ENCODE measurements at places on chromosomes 7 and 10.

DNA sequence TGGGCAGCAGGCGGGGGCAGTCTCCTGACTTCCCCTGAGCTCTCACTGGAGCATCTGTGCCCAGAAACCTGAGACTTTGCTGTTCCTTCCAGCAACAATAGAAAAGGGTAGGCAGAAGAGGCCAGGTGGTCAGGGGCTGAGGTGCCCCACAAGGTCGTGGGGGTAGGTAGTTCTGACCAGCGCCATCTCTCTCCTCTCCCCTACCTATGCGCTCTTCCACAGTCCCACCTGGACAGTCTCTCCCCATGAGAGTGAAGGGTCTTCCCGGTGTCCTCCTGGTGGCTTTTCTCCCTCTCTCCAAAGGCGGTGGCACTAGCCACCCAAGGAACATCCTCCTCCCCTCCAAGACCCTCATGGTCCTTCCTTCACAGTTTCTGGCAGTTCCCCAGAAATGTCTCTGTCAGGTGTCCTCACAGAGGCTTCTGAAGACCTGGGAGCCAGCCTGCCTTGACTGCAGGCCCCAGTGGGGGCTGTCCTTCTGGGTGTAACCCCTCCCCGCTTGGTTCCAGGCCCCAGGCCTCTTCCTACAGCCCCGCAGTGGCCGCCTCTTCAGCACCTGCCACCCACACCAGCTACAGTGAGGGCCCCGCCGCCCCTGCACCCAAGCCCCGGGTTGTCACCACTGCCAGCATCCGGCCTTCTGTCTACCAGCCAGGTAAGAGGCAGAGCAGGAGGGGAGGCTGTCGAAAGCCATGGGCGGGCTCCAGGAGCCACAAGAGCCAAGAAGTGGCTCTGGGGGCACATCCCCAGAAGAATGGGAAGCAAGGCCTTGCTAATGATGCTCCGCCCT, 41.3 kb downstream of the LDB3 start:
- no peak for DNase-seq

DNA sequence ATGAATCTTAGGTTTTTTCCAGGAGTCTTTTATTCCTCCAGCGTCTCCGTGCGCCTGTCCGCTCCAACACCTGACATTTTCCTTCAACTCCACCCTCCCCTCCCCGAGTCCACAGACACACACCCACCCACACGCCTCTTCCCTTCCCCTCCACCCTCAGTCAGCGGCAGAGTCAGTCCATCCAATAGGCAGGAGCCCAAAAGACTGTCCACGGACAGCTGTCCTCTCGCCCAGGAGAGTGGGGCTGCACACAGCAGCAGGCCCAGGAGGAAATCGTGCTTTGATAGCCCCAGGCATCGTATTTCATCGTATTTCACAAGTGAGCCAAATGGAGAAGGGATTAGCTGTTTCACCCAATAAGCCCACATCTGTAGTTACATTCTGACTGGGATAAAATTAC, 285.1 kb downstream of the ZEB1 start:
- no peak for DNase-seq

GRCh38 chr7:20624666-20625385, 9.4 kb downstream of the ABCB5 start:
- no peak for DNase-seq

GRCh38 chr10:126521399-126521798, 133.1 kb upstream of the ADAM12 start:
- no peak for DNase-seq

- DNase-seq: no peak
Measured at GRCh38 chr10:44193567-44194220, 191.2 kb downstream of the CXCL12 start.
